T-cell (primary cell): ENCODE measurements at places on chromosomes 3 and 15. TPM values are rescaled to one million over a fixed set of nuclear protein-coding genes. Genes with fewer than 3 reads are reported as not detected.

DNA sequence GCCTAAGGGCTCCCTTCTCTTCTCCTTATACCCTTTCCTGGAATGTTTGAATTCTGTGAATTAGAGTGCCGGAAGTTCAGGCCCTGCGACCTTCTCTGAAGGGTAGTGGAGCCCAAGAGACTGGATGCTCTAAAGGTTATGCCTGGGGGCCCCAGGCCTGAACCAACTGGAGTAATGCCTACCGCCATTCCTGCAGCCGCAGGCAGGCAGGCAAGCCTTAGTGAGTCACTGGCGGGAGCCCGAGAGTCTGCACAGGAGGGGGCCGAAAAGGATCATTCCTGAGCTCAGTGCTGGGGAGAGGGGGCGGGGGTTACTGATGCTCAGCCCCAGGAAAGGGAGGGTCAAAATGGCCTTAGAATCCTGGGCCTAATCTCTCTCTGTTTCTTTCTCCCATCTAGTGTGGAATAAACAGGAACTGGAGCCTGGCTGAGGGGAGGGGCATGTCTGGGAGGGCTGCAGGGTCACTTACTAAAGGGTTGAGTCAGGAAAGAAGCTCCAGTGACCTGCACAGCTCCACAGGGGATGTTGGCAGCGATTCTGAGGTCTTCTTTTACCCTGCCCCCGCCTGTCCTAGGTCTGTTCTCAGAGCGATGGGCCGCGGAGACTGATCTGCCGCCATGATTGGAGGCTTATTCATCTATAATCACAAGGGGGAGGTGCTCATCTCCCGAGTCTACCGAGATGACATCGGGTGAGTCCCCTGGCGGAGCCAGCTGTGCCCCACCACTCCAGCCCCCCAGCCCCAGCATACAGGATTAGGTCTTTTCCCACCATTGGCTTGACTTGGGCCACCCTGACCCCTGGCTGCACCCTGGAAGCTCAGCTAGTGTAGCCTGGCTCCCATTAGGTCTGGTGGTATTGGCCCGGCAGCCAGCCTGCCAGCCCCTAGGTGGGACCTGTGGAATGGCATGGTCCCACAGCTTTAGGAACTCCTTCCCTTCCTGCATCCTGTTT lies 2.0 kb downstream of the AP2M1 start:
- H3K27ac ChIP-seq, result no peak overlapping the region
- no peaks in the 10 kb centered on the region for H3K27me3 ChIP-seq
- no peak for DNase-seq

The COL6A5 gene
- total RNA-seq, result not detected

The SPINK8 gene
- not detected for total RNA-seq

DNA sequence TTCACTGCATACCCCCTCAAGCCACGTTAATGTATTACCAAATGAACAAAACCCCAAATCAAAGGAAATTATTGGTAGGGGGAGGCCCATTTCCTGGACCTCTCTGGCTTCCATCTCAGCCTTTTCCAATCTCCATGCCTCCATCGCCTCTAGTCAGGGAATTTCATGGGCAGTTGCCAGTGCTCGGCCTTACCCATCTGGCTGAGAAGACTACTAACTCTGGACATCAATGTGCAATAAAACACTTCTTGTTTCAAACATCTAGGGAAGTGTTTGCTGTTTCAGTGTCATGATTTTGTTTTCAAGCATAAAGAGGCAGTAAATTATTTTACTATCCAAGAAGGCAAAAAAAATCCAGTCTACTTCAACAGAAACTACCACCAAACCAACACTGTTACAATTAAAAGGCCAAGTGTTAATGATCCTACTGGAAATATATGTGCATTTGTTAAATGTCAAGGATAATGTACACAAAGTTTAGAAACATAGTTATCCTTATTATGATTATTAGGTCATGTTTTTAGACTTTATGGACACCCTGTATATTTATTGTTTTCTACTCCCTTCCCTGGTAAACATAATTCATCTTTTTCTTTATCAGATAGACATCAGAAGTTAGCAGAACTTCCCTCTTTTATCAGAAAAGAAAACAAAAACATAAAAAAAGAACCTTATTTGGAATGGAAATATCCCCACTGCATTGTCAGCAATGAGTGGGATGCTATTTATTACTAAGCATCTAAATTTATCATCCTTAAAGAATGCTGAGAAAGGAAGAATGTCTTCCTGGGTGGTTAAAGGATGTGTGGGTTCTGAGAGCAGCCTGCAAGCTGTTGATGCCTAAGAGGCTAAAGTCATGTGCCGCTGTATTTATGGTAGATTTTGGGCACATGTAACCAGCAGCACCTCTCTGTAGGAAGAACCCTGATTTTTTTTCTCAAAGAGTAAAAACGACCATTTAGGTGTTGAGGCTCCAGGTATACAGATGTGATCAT lies 15.2 kb downstream of the LDHAL6B start:
- no peak overlapping the region for H3K27ac ChIP-seq
- H3K4me1 ChIP-seq, result no peaks in the 10 kb centered on the region
- DNase-seq, result no peak
- H3K4me3 ChIP-seq, result no peak overlapping the region

The SAXO2 gene
- 3.6 TPM for total RNA-seq

The CCR4 gene
- 51.7 TPM for total RNA-seq
